Adrenal gland (tissue), 19 donors: ENCODE measurements at places on chromosomes 3 and 15. TPM values are rescaled to one million over a fixed set of nuclear protein-coding genes. Genes with fewer than 3 reads are reported as not detected.

Gene ZNF662
- 7.1 TPM for total RNA-seq

Gene TEX55
- total RNA-seq, result not detected

GRCh38 chr3:127647166-127647844, 18.3 kb downstream of the PODXL2 start:
- H3K36me3 ChIP-seq, result no peaks in the 10 kb centered on the region
- no peak for DNase-seq
- no peak overlapping the region for H3K27ac ChIP-seq
- H3K4me3 ChIP-seq, result no peak overlapping the region
- H3K4me1 ChIP-seq, result no peaks in the 10 kb centered on the region

- peaks cover 10% of the 10 kb centered on the region for H3K4me1 ChIP-seq
- no peak overlapping the region for H3K4me3 ChIP-seq
- no peaks in the 10 kb centered on the region for H3K36me3 ChIP-seq
- DNase-seq, result no peak
- H3K27me3 ChIP-seq, result peaks cover 13% of the 10 kb centered on the region
- H3K27ac ChIP-seq, result no peak overlapping the region
Observed at GRCh38 chr15:34793901-34794300, 1.4 kb downstream of the ACTC1 start.

- no peak for DNase-seq
- H3K36me3 ChIP-seq, result no peaks in the 10 kb centered on the region
- no peaks in the 10 kb centered on the region for H3K27me3 ChIP-seq
- no peaks in the 10 kb centered on the region for H3K4me1 ChIP-seq
- H3K4me3 ChIP-seq, result no peak overlapping the region
Observed at GRCh38 chr3:81864272-81864671, 102.8 kb upstream of the GBE1 start.

DNA sequence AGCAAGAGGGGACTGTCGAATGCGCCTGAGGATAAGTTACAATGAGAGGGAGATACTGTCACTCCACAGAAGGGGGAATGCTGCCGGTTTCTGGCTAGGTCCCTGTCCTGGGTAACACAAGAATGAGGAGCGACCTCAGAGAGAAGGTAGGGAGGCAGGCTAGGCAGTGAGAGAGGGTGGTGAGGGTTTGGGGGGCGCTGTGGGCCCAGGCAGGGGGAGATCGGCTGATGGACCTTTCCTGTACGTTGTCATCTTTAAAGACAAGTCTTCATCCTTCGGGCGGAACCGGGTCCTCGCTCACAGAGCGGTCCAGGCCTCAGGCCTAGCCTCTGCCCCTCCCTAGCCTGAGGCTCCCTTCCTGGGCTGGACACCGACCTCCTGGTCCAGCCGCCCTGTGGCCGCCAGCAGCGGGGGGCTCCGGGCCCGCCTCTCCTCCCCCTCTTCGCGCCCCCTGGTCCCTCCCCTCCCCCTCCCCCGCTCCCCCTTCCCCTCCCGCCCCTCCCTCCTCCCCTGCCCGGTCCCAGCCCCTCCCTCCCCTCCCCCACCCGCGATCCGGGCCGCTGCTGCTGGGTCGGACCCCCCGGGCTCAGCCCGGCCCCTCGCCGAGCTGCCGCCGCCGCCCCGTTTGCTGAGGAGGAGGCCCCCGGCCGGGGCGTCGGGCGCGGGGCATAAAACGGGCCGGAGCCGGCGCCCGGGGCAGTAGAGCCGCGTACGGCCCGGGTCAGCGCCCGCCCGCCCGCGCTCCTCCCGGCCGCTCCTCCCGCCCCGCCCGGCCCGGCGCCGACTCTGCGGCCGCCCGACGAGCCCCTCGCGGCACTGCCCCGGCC, at the start of gene CHRD:
TSS of gene CHRD (plus strand) at position 697 of the 827 bp plus-strand sequence. CDS start 265 bp downstream, outside the sequence.
- no peak within 1 kb of the TSS for H3K4me3 ChIP-seq
- peaks cover 8% of the 10 kb centered on the region for H3K27me3 ChIP-seq
- H3K36me3 ChIP-seq, result no peaks in the 10 kb centered on the region
- H3K4me1 ChIP-seq, result peaks cover 27% of the 10 kb centered on the region
- H3K27ac ChIP-seq, result peak within 1 kb of the TSS; percentile 10

DNA sequence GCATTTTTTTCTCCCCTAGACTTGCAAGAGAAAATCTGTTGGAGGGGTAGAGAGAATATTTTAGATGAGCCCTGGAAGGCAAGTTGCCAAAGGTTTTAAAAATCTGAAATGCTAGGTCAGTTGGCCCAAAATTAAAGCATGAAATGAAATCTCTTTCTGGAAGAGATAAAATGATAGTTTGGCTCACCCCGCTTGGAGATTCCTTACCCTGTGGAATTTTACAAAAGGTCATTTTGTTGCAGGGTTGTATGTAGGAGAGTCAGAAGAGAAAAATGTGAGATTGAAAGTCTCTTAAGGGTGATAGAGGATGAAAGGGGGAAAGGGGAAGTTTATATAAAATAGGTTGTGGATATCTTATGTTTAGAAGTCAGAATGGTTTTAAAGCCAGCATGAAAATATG, 277.8 kb downstream of the CD47 start:
- peaks cover 36% of the 10 kb centered on the region for H3K4me1 ChIP-seq
- no peak overlapping the region for H3K4me3 ChIP-seq
- peaks cover 3% of the 10 kb centered on the region for H3K36me3 ChIP-seq
- H3K27ac ChIP-seq, result peak overlapping the region; percentile 65
- DNase-seq, result no peak

DNA sequence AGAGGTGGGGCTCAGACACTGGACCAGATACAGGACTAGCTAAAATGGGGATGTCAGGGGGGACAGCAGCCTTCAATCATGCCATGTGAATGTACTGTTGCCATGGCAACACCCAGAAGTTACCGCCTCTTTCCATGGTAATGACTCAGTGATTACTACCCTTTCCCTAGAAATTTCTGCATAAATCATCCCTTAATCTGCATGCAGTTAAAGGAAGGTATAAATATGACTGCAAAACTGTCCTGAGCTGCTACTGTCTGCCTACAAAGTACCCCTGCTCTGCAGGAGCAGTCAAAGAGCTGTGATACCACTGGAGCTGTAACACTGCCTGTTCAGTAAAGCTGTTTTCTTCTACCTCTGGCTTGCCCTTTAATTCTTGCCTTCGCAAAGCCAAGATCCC, 168.2 kb downstream of the PEAK1 start:
- no peak for DNase-seq
- no peak overlapping the region for H3K27ac ChIP-seq
- H3K36me3 ChIP-seq, result no peaks in the 10 kb centered on the region
- H3K4me3 ChIP-seq, result no peak overlapping the region
- H3K27me3 ChIP-seq, result no peaks in the 10 kb centered on the region

DNA sequence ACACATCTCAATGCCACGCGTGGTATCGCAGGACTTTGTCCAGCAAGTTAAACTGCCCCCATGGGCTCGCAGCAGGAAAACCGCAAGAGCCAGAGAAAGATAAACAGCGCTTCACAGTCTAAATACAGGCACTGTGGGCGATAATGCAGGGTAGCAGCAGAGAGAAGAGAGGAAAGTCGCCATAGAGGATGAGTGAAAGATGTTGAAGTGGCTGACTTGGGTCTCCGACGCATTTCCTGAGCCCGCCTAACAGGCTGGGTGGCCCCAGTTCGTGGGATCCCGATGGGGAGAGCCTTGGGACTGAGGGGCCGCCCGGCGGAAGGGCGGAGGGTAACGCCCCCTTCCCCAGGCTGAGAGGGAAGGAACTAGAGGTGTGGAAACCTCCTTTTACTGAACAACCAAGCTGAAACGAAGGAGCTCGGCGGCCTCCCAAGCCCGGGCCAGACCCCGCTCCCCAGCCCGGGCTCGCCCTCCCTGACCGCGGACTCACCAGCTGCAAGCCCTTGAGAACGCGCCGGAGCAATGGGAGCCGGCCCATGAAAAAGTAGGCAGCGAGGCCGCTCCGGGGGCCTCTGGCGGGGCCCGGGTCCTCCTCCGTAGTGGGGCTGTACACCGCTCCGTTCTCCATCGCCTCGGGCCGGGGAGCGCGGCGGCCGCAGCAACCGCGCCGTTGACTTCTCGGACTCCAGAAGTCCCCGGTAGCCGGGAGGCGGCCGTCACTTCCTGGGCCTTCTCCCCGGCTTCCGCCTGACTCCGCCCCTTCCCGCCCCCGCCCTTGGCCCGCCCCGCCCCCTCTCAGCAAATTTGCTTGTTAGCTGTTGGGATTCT, at the start of gene CMTM6:
TSS of gene CMTM6 (minus strand) at position 735 of the 828 bp plus-strand sequence. CDS start at position 628, 107 bp downstream.
- peak within 1 kb of the TSS; percentile 68 for H3K4me3 ChIP-seq
- H3K4me1 ChIP-seq, result peaks cover 4% of the 10 kb centered on the region
- DNase-seq, result peak; percentile 77
- no peaks in the 10 kb centered on the region for H3K36me3 ChIP-seq
